Motor neuron (in vitro differentiated cells): ENCODE measurements at places on chromosomes 2 and 18. TPM values are rescaled to one million over a fixed set of nuclear protein-coding genes. Genes with fewer than 3 reads are reported as not detected.

GRCh38 chr2:29060441-29060840 lies 13.9 kb downstream of the PCARE start:
- ATAC-seq: no peak

- no peak for ATAC-seq
Observed at GRCh38 chr2:11795590-11795989, 49.2 kb downstream of the LPIN1 start.

GRCh38 chr18:21599585-21600525 lies 649 bp downstream of the ESCO1 start:
- peak; percentile 38 for ATAC-seq

Gene G6PC2
- 0.58 TPM in 1 of 2 replicates, not detected in the other for total RNA-seq

- ATAC-seq: peak; percentile 13
Observed at GRCh38 chr2:88556026-88556425, 71.2 kb downstream of the EIF2AK3 start.

DNA sequence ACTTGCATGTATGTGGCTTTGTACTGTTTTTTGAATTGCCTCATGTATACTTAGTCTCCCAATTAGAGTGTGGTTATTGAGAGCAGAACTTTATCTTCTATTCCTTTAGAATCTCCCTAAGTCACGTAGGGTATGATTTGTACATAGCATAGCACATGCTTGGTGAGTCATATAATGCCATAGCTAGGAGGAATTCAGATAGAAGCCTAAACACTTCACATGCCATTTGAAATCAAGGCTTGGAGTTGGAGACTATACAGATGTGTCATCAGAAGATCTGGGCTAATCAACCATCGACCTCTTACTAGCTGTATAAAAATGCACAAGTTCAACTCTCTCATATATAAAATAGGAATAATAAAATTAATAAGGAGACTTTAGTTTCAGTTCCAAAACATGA lies 222.6 kb upstream of the ST6GAL2 start:
- ATAC-seq: no peak

Gene SERPINB12
- not detected in 2 replicates for total RNA-seq

DNA sequence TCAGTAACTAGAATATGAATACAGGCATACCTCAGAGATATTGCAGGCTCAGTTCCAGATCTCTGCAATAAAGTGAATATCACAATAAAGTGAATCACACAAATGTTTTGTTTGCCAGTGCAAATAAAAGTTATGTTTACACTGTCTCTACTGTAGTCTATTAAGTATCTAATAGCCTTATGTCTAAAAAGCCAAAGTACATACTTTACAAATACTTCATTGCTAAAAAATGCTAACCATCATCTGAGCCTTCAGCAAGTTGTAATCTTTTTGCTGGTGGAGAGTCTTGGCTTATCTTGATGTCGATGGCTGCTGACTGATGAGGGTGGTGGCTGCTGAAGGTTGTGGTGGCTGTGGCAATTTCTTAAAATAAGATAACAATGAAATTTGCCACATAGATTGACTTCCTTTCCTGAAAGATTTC lies 159.4 kb downstream of the MYO1B start:
- no peak for ATAC-seq

GRCh38 chr2:101860157-101860556 lies 131.6 kb upstream of the IL1R2 start:
- peak; percentile 8 for ATAC-seq

Gene UCN
- total RNA-seq: 1.2 and 1.6 TPM in 2 replicates

Gene GCG
- total RNA-seq: not detected in 2 replicates

DNA sequence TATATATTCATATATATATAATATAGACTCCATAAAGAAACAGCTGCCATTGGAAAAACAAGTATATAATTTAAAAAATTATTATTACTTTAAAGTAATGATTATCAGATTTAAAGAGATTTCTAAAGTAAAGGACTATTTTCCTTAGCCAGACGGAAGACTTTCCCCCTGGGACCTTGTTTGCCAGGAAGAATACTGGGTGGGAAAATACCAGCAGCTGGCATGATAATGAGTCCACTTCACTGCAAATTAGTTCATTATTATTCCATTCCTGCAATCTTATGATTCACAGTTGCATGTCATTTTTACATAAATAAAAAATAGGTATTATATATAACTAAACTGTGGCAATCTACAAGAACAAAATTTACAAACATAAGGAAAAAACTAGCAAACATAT lies 339.8 kb upstream of the CDH7 start:
- ATAC-seq: no peak

Gene EN1
- 16.9 and 26.6 TPM in 2 replicates for total RNA-seq

- no peak for ATAC-seq
Observed at GRCh38 chr2:64910972-64911433, 78.2 kb upstream of the SLC1A4 start.

Gene CNGA3
- 2.2 and 2.4 TPM in 2 replicates for total RNA-seq

Gene ITGA4
- total RNA-seq: 1.7 and 2.1 TPM in 2 replicates

Gene FSHR
- total RNA-seq: 0.14 and 1.6 TPM in 2 replicates

- no peak for ATAC-seq
Observed at GRCh38 chr2:206127656-206128055, 31.6 kb downstream of the NDUFS1 start.

Gene FTCDNL1
- 0.41 and 0.75 TPM in 2 replicates for total RNA-seq

Gene TRIM54
- 0.49 and 0.96 TPM in 2 replicates for total RNA-seq

DNA sequence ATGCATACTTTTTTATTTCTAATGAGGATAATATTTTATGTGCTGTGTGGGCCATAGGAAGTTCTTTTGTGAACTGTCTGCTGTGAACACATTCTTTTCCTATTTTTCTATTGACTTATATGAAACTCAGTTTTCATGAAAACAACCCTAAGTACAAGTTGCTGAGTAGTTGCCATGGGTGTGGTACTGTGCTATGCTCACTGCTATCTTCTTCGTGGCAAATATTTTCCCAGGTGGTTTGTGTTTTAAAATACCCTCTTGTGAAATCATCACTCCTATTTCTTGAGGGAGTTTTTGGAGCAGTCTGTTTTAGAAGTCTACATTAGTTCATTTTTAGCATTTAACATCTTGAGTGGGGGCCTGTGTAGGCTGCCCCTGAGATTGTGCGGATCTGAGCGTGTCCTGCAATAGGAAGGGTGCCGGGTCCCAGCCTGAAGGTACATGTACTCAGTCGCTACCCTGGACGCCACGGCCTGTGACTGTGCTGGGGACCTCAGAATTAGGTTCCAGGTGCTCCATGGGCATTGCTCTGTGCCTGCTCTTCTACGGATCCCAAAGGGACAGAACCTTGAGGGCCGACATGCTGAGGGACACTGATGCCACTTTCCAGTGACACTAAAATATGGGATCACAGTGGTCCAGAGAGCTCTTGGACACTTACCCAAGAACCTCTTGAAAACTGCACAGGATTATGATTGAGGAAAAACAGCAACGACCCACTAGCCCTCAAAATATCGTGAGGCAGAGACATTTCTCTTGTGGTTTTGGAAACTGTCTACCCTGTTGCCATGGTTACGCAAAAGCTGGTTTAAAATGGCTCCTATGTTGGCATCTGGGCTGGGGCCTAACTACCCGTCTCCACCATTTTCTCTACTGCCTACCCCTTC lies 480.4 kb downstream of the TGIF1 start:
- ATAC-seq: no peak

- ATAC-seq: peak; percentile 88
Observed at GRCh38 chr2:9914384-9915065, 37.0 kb upstream of the GRHL1 start.

- no peak for ATAC-seq
Observed at GRCh38 chr18:9806905-9807304, 78.9 kb upstream of the TXNDC2 start.

Gene C2orf66
- 0.86 and 2.2 TPM in 2 replicates for total RNA-seq

GRCh38 chr2:177179227-177179626 lies 33.4 kb upstream of the HNRNPA3 start:
- peak; percentile 88 for ATAC-seq
